ENCODE measurements at places on chromosomes 16 and 17.

DNA sequence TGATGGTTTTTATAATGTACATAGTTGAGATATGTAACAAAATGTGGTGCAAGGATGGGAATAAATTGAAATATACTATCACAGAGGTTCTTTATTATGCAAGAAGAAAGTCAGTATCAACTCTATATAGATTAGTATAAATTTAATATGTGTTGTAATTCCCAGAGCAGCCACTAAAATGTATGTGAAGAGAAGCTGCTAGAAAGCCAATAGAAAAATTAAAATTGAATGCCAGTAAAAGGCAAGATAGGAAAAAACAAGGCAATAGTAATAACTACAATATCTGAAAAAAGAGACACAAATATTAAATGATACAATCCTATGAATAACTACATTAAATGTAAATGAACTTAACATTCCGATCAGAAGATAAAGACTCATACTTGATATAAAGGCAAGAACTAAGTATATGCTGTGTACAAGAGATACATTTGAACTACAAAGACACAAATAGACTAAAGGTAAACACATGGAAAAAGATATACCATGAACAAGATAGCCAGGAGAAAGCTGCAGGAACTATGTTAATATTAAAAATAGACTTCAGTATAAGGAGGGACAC is 92.0 kb downstream of the ABCA8 start:
- no peak for DNase-seq

DNA sequence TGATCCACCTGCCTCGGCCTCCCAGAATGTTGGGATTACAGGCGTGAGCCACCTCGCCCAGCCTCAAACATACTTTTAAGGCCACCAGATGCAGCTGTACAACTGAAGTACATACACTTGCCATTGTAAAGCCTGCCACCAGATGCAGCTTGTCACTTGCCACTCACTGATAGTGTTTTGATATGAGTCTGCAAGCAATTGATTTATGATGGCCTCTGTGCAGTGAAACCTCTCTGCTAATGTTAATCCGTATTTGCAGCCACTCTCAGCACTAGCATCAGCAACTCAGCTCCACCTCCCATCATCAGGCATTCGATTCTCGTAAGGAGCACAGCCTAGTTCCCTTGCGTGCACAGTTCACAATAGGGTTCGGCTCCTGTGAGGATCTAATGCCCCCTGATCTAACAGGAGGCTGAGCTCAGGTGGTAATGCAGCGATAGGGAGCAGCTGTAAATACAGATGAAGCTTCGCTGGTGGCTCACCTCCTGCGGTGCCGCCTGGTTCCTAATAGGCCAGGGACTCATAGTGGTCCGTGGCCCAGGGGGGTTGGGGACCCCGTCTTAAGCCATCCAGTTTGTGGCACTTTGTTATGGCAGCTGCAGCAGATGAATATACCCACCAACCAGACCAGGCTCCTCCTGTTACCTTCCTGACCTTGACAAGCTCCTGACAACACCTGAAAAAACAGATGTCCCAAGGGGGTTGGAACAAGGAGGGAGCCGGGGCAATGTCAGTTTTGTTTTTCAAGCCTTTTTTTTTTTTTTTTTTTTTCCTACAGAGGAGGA is 1.3 kb upstream of the HERPUD1 start:
- DNase-seq: no peak

DNA sequence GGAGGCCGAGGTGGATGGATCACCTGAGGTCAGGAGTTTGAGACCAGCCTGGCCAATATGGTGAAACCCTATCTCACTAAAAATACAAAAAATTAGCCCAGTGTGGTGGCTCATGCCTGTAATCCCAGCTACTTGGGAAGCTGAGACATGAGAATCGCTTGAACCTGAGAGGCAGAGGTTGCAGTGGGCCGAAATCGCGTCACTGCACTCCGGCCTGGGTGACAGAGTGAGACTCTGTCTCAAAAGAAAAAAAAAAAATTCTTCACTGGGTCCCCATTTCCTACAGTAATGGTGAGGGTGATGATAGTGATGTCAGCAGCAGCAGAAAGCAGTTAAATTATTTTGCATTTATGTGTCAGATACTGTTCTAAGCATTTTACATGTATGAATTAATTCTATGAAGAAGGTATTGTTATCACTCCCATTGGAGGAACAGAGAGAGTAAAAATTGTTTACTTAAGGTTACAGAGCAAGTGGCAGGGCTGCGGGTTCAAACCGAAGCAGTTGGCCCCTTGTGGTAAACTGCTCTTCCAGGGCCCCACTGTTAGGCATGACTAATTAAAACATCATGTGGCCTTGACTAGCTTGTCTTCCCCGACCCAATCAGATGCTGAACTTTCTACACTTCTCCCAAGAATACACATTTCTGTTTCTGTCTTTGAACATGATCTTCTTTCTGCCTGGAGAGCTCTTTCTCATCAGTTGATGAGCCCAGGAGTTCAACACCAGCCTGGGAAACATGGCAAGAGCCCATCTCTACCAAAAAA is 45.8 kb downstream of the STAT3 start:
- no peak for DNase-seq

DNA sequence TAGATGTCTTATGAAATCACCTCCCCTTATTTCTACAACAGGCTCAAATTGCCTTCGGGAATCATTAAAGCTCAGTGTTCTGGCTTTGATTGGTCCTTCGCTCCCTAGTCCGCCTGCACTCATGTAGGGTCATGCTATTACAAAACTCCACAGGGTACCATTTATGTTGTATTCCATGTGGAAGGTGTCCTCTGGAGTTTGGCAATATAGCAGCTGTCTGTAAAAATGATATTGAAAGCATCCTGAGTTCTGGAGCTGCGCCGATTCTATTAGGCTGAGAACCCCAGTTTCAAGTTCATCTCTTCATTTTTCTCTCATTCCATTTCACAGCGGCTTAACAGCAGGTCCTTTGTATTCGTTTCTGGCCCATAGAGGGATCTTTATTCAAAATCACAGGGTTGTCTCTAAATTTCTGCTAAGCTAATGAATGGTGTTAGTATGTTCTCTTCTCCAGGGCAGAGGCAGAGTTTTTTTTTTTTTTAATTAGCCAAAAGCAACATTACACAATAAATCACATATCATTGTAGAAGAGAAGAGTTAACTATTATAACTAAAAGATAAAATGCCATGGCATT is 71.9 kb upstream of the TEKT1 start:
- no peak for DNase-seq

GRCh38 chr16:87707097-87707496 is 58.7 kb downstream of the KLHDC4 start:
- no peak for DNase-seq

GRCh38 chr17:76683921-76684745 is 26.6 kb downstream of the MXRA7 start:
- DNase-seq: no peak

- no peak for DNase-seq
These were observed 3.2 kb downstream of the UBALD1 start for GRCh38 chr16:4611337-4612021.

- no peak for DNase-seq
These were observed 46.9 kb upstream of the RASD1 start for GRCh38 chr17:17542906-17543635.

- DNase-seq: no peak
These were observed 296.9 kb downstream of the RBFOX1 start for GRCh38 chr16:7629571-7629970.

DNA sequence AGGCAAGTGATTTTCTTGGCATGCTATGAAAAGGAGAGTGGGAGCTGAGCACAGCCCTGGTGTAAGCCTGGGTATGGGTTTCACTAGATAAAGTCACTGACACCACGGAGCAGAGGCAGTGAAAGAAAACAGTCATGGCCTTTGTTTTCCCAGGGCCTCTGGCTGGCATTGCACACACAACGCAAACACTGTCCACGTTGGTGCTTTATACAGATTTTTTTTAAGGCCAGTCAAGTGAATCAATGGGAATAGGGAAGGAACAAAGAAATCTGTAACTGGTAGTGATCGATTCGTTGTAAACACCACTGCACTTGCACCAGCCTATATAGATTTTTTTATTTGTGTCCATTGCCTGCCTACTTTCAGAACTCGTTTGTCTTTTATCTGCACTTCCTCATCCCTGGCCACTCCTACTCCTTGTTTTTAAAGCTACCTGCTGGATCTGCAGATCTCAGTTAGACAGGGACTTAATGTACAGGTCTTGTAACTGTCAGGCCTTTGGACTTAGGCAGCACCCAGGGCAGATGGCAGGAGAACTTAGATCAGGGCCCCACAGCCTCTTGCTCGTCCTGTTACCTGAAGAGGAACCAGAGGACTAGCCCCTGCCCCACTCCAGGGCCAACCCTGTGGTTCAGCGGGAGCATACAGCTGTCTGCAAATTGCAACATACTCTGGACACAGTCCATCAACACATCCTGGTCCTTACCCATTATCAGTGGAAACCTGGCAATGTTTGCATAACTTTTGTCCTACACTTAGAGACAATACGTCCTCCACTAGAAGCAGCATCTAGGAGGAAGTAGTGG is 10.6 kb upstream of the TMIGD1 start:
- DNase-seq: no peak

- DNase-seq: no peak
These were observed 875 bp downstream of the PRKCB start for GRCh38 chr16:23836404-23837311.

- no peak for DNase-seq
These were observed 2.1 kb downstream of the KCNH4 start for GRCh38 chr17:42178817-42179216.

DNA sequence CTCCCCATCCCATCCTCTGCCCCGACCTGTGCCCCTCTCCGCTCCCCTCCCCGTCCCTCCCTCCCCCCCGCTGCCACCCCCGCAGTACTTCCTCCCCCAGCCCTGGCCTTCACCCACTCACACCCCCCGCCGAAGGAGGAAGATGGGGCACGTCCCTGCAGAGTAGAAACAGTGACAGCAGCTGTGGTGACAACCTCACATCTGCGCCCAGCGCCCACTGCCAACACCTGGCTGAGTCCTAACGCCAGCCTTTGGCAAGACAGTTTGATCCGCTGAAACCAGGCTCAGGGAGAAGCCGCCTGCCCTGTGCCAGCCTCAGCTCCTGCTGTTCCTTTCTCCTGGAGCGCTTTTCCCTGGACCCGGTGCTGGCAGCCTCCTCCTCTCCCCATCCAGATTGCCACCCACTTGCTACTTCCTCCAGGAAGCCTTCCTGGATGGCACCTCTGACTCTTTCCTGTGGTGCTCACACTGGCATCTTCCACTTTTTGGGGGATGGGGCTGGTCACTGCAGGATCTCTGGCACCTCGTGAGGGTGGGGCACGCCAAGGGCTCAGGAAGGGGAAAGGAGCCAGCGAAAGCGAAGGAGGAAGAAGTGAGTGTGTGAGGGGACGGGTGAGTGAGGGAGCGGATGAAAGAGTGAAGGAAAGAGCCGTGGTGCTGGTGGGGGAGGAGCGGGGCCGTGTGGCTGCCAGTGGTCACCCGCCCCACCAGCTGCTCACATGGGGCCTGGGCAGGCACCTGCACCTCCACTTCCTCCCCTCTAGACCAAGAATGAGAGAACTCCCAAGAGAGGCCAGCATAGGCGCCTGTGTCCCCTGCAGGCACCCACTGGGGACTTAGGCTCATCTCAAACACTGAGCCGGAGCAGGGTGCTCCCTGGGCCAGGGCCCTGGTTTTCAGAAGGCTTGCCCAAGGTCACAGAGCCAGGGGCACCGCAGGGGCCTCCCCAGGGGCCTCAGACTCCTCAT is 27.0 kb downstream of the ZFPM1 start:
- DNase-seq: no peak

DNA sequence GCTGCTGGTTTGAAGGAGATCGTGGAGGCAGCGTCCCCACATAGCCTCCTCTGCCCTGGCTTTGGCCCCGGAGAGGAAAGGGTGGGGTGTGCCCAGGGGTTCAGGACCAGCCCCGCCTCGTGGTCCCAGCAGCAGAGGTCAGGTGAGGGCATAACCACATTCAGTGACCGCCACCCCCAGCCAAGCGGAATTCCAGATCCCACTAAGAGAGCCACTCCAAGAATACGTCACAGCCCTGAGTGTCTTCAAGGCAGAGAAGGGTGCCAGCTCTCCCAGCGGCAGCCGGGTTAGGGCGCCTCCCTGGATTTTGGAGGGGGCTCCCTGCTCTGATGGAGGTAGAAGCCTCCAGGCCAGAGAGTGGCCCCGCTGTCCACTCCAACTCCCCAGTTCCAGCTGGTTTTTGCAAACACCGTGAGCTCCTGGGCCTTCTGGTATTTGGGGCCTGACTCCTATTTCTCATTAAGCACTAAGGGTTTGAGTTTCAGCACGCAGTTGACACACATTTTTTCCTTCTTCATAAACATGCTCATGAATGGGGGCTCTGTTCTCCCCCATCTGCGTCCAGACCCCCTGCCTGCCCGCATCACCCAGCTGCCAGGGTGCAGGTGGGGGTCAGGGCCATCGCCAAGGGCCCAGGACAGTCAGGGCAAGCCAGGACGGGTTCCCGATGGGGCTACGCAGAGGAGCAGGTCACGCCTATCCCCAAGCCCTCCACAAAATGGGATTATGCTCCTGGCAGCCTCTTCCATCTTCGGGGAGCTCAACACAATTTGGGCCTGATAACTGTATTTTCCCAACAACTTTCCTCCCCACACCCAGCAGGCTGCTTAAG is 98.4 kb upstream of the PLCG2 start:
- DNase-seq: no peak

DNA sequence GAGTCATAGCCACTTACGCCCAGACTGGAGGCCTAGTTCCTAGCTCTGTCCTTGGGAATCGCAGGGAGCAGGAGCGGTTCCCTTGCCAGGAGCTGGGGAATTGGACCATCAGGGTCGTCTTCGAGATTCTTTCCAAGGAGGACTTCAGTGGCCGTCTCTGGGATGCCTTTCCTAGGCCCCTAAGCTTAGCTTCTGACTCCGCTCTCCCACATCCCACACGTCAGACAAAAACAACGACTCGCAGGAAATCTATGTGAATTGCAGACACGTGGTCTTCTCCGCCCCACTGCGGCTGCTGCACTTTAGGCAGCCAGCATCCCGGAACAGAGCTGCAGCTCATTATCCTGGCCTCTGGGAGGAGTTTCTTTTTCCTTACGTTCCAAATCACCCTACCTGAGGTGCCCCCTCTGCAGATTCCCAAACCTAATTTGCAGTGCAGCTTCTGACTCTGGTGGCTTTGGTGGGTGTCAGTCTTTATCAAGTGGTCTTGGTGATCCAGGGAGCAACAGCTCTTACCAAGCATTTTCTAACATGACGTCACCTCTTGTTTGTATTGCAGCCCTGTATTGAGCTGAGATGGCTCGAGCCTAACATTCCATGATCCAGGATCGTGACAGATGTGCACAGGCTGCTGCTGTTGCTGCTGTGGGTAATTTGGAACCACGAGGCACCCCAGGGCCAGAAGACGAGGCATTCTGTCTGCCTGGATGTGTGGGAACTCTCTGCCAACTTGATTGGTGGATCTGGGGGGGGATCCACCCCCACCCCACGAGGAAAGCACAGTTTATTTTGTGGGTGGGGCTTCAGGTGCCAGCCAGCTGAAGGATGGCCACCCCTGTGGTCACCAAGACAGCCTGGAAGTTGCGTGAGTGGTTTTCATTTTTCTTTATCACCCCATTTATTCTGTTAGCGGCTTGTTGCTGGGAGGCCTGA is 1.1 kb downstream of the KATNB1 start:
- DNase-seq: peak; percentile 75

- DNase-seq: no peak
These were observed 107.6 kb downstream of the SLC39A11 start for GRCh38 chr17:72984926-72985325.
